Pancreas (tissue), 10 donors: ENCODE measurements at places on chromosomes 11 and 22. TPM values are rescaled to one million over a fixed set of nuclear protein-coding genes. Genes with fewer than 3 reads are reported as not detected.

- no peak for DNase-seq
These were observed 193.5 kb upstream of the PITPNB start for GRCh38 chr22:28112548-28113043.

DNA sequence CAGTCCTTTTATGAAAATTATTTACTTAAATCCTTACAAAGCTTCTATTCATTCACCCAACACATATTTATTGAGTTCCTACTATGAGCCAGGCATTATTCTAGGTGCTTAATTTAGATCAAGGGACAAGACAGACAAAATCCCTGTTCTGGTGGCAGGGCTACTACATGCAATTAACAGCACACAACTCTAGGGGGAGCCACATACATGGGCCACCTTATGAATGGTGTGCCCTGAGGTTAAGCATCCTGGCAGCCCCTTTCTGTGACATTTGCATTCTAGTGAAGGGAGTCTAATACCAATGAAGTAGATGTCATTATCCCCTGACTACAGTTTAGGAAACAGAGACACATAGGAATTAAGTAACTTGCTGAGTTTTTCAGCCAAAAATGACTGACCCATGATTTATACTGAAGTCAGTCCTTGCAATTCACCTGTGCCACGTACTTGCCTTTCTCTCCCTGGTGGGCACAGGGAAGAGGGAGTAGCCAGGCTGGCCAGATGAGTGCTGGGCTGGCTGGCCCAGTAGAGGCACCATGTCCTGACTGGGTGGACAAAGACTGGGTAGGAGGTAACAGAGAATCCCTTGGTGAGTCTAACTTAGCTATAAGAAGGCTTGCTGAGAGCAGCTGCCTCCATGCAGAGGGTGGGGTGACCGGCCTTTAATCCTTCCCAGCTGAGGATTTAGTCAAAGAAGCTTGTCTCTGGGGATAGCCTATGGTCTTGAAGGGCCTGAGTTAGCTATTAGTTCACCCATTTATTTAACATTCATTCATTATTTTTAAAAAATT lies 52.0 kb upstream of the ELF5 start:
- DNase-seq: no peak

GRCh38 chr11:96237766-96238266 lies 105.2 kb downstream of the MAML2 start:
- no peak for DNase-seq

Gene UCP2
- total RNA-seq: 6.3 TPM

DNA sequence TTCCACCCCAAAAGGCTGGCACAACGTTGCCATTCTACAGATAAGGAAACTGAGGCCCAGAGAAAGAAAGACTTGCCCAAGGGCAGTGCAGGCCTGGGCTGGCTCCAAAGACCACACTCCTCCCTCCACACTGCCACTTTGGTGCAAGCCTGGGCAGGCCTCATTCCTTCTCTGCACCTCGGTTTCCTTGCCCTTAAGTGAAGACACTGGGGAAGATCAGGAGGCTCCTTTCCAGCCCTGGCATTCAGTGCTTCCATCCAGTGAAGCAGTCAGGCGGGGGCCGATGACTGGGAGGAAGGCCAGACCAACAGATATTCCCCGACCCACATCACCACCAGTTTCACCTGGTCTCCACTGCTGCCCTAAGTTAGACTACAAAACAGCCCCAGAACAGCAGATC lies 18.3 kb upstream of the TCF20 start:
- DNase-seq: no peak

- no peak for DNase-seq
These were observed 1462.9 kb upstream of the RAG2 start for GRCh38 chr11:38060920-38061319.

DNA sequence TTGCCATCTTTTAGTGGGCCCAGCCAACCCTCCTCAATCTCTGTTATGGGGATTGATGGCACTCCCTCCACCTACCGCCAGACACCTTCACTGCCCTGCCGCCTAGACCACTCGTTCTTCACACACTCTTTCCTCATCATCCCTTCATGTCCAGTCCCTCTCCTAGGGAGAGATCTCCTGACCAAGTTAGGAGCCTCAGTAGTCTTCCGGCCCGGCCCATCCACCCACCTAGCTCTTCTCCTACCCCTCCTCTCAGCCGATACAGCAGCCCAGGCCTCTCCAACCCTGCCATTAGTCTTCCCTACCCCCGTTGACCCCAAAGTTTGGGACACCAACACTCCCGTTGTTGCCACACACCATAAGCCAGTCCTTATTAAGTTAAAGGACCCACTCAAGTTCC lies 11.0 kb upstream of the OR56A3 start:
- DNase-seq: no peak

DNA sequence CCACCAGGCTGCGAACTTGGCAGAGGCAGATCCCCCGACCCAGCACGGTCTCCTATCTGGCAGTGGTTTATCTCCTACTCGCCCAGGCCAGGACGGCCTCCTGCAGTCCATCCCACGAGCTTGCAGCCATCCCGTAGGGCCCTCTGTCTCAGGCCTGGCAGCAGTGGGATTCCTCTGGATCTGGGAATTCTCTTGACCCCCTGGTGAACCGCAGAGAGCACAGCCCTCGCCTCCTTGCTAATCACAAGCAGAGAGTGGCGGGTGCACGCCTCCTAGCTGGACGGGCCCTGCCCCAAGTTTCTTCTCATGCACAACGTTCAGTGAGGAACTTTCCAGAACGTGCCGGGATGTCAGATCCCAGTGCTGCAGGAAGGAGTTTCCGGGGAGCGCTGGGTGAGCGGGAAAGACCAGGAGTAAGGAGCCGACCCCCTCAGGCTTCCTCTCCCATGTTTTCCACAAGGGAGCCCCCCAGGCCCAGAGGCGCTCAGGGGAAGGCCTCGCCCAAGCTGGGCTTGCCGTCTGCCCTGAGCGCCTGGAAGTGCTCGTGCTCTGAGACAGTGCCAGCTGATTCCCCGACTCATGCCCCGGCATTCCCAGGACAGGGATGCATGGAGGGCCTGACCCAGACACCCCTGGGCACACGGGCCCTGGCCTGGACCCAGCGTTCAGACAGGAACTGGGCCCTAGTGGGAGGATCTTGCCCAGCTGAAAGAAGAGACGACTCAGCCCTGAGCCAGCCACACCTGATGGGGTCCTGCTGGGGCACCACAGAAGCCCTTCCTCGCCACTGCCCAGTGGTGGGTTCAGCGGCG lies 24.6 kb downstream of the IGF2 start:
- DNase-seq: no peak

DNA sequence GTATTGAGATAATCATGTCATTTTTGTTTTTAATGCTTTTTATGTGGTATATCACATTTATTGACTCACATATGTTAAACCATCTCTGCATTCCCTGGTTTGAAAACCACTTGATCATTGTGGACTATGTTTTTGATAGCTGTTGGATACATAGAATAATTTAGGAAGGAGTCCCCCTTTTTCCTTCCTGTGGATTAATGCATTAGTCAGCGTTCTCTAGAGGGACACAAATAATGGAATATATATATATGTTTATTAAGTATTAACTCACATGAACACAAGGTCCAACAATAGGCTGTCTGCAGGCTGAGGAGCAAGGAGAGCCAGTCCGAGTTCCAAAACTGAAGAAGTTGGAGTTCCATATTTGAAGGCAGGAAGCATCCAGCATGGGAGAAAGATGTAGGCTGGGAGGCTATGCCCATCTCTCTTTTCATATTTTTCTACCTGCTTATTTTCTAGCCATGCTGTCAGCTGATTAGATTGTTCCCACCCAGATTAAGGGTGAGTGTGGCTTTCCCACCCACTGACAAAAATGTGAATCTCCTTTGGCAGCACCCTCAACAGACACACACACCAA lies 123.8 kb downstream of the ZNF280B start:
- no peak for DNase-seq

GRCh38 chr22:38083931-38084631 lies at the start of gene SLC16A8:
Gene SLC16A8 (minus strand): TSS chr22:38084184. CDS start chr22:38082873, 1,311 bp downstream.
- no peak for DNase-seq

- DNase-seq: no peak
These were observed 27.5 kb downstream of the ZBTB16 start for GRCh38 chr11:114087025-114087424.
